Fibroblast of upper back skin (primary cell): ENCODE measurements at places on chromosomes 1 and 21.

DNA sequence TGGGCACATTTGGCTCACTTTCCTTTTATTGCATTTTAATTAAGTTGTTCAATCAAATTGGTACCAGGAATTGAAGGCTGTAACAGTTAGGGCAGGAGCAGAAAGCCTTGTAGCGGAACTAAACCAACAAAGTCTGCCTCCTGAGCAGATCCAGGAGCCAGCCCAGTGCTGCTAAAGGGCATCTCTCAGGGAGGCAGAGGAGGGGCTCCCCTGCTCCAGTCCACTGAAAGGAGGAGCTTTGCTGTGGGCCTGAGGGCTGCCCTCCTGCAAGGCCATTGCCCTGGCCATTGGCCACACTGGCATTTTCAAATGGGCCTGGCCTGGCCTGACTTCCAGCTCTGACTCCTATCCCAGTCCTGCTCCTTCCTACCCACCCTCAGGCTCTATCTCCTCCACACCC lies 3.7 kb upstream of the TRABD2B start:
- DNase-seq: no peak

GRCh38 chr1:218350035-218350525 lies 4.9 kb downstream of the TGFB2 start:
- no peak for DNase-seq

- DNase-seq: no peak
These were observed 296.2 kb downstream of the LRRIQ3 start for GRCh38 chr1:73901738-73902137.

GRCh38 chr1:26094677-26095383 lies 16.8 kb upstream of the PDIK1L start:
- DNase-seq: no peak

DNA sequence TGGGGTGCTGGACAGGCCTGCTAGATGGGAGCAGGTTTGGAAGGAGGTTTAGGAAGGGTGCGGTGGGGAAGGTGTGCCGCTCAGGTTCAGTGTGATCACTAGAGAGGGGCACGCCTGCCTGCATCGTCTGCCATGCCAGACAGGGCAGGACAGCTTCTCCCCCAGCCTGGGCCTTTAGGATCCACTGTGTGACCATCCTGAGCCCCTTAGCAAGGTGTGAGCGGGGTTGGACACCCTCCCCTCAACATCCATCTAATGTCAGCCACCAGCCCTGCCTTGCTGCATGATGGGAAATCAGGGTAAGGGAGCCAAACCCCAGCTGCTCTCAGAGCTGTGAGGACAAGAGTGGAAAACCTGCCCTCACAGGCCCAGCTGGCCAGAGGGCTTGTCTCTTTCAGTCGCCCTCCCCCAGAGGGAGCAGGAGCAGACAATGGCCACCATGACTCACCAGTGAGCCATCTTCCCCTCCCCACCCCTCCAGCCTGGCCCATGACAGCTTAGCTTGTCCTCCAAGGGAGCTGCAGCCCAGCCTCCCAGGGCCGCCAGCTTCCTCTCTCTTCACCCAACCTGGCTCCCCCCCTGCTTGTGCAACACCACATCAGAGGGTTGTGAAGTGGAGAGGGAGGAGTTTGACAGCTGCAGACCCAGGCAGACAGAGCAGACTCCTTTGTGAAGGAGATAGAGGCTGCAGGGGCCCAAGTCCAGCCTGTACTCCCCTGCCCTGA lies 37.0 kb downstream of the NUAK2 start:
- DNase-seq: peak; percentile 99

GRCh38 chr1:68791800-68792199 lies 294.9 kb upstream of the DEPDC1 start:
- DNase-seq: no peak

DNA sequence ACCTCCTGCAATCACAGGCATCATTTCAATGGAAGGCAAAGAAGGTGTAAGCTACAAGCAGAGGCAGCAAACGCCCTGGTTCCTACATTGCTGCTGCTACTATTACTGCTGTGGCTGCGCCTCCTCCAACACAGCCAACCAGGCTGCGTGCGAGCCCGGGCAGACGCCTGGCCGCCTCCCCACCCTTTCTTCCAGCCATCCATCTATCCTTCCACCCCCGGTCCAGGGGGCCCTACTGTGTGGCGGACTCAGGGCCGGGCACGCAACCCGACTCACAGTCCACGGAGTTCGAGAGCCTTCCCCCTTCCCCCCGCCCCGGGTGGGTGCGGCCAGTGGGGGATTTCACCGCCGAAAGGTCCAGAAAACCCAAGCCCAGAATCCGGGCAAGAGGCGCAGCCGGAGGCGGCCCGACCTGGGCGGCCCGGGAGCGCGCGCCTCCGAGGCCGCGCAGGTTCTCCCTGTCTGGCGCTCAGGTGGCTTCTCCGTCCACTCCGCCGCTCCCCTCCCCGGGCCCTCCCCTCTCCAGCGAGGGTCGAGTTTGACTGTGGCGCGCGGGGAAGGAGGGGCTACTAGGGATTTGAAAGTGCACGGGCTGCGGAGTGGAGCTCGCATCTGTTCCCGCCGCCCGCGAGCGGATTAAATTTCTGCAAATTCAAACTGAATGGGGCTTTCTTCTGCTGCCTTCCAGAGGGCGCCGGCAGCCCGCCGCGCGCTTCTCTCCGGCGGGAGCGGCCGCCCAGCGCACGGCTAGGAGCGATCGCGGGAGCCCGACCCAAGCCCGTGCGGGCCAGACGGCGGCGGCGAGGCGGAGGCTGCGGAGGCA lies at the start of gene HUNK:
TSS of gene HUNK (plus strand) at position 569 of the 823 bp plus-strand sequence. CDS start 655 bp downstream, outside the sequence.
- DNase-seq: peak; percentile 44

GRCh38 chr1:211616231-211616964 lies 37.4 kb upstream of the SLC30A1 start:
- DNase-seq: peak; percentile 37

GRCh38 chr1:234565132-234565531 lies 44.8 kb downstream of the IRF2BP2 start:
- DNase-seq: no peak
